H9 (cell line): ENCODE measurements at places on chromosomes 7 and 10.

GRCh38 chr10:46297406-46298204, 10.8 kb downstream of the ANTXRL start:
- no peak overlapping the region for H3K27ac ChIP-seq
- DNase-seq = peak; percentile 25
- H3K4me3 ChIP-seq = no peak overlapping the region
- H3K4me1 ChIP-seq = no peaks in the 10 kb centered on the region
- H3K36me3 ChIP-seq = no peaks in the 10 kb centered on the region

DNA sequence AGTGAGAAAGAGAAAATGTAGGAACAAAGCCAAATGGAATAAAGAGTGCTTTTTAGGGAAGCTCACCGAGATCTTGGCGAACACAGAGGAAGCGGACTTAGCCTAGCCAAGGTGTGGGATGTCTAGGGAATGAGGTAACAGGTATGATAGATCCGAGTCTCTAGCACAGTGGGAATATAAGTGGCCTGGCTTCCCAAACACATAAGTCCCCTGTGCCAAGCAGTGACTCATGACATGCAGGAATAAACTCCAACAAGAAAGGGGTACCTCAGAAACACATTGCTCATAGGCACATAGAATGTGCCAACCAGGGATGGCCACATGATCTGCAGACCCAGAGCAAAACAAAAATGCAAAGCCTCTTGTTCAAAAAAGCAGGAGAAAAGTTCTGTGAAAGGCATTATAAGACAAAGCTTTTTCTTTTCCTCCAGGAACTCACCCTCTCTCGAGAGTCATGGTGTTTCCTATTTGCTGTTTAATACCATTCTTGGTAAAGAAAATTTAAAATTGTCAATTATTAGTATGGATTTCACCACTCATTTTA, 542.5 kb downstream of the GATA3 start:
- H3K36me3 ChIP-seq = no peaks in the 10 kb centered on the region
- H3K4me1 ChIP-seq = no peaks in the 10 kb centered on the region
- no peak overlapping the region for H3K4me3 ChIP-seq
- H3K27me3 ChIP-seq = no peaks in the 10 kb centered on the region
- no peak overlapping the region for H3K27ac ChIP-seq

- H3K4me1 ChIP-seq = no peaks in the 10 kb centered on the region
- DNase-seq = peak; percentile 77
- H3K27ac ChIP-seq = no peak overlapping the region
- no peak overlapping the region for H3K4me3 ChIP-seq
These were observed 11.1 kb upstream of the INA start for GRCh38 chr10:103265717-103266329.

GRCh38 chr7:139071680-139072079, 35.8 kb upstream of the ZC3HAV1L start:
- H3K36me3 ChIP-seq = peaks cover 26% of the 10 kb centered on the region; the same call in 2 of the 3 replicates
- H3K27ac ChIP-seq = no peak overlapping the region
- H3K4me1 ChIP-seq = no peaks in the 10 kb centered on the region
- DNase-seq = no peak
- no peaks in the 10 kb centered on the region for H3K27me3 ChIP-seq
- no peak overlapping the region for H3K4me3 ChIP-seq

- no peaks in the 10 kb centered on the region for H3K4me1 ChIP-seq
- no peak overlapping the region for H3K4me3 ChIP-seq
- no peak for DNase-seq
- no peak overlapping the region for H3K27ac ChIP-seq
- no peaks in the 10 kb centered on the region for H3K27me3 ChIP-seq
These were observed 144.7 kb downstream of the PFKFB3 start for GRCh38 chr10:6347391-6347951.

GRCh38 chr10:33117816-33118215, 159.8 kb upstream of the ITGB1 start:
- H3K36me3 ChIP-seq = no peaks in the 10 kb centered on the region
- H3K4me1 ChIP-seq = no peaks in the 10 kb centered on the region; the same call in 1 of the 2 replicates
- no peak for DNase-seq

- H3K27me3 ChIP-seq = no peaks in the 10 kb centered on the region
- no peak overlapping the region for H3K4me3 ChIP-seq
- no peaks in the 10 kb centered on the region for H3K36me3 ChIP-seq
- no peaks in the 10 kb centered on the region for H3K4me1 ChIP-seq
These were observed 210.5 kb downstream of the TWIST1 start for GRCh38 chr7:18906901-18907300.

GRCh38 chr10:285216-285615, 150.0 kb downstream of the ZMYND11 start:
- H3K36me3 ChIP-seq = peaks cover 5% of the 10 kb centered on the region
- no peak overlapping the region for H3K27ac ChIP-seq
- no peaks in the 10 kb centered on the region for H3K27me3 ChIP-seq
- H3K4me3 ChIP-seq = no peak overlapping the region
- H3K4me1 ChIP-seq = peaks cover 2% of the 10 kb centered on the region; the same call in 1 of the 2 replicates

- no peak overlapping the region for H3K27ac ChIP-seq
- H3K27me3 ChIP-seq = no peaks in the 10 kb centered on the region
- no peaks in the 10 kb centered on the region for H3K4me1 ChIP-seq
These were observed 34.6 kb upstream of the UNCX start for GRCh38 chr7:1197997-1198625.

DNA sequence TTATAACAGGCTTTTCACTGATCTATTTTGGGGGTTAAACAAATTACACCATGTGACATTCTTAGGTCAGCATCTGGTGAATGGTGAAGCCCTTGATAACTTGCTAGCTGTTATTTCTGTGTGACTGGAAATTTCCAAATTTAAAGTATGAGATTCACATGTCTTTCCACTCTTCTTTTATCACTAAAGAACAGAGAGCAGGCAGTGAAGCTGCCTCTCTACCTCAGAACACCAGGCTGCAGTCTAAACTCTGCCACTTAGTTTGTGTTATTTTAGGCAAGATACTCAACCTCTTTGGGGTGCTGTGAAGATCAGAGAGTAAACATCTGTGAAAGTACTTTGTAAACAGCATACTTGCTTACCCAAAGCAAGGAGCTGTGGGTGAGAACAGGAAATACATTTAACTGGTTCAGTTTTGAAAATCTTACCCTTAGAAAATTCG, 15.5 kb upstream of the SP4 start:
- H3K36me3 ChIP-seq = no peaks in the 10 kb centered on the region
- H3K4me3 ChIP-seq = no peak overlapping the region
- no peak overlapping the region for H3K27ac ChIP-seq
- H3K4me1 ChIP-seq = no peaks in the 10 kb centered on the region; the same call in 1 of the 2 replicates

- H3K4me3 ChIP-seq = no peak overlapping the region
- no peak for DNase-seq
- H3K36me3 ChIP-seq = no peaks in the 10 kb centered on the region
- no peak overlapping the region for H3K27ac ChIP-seq
- no peaks in the 10 kb centered on the region for H3K27me3 ChIP-seq
- H3K4me1 ChIP-seq = no peaks in the 10 kb centered on the region
These were observed 33.3 kb downstream of the OTUD1 start for GRCh38 chr10:23472181-23472580.

DNA sequence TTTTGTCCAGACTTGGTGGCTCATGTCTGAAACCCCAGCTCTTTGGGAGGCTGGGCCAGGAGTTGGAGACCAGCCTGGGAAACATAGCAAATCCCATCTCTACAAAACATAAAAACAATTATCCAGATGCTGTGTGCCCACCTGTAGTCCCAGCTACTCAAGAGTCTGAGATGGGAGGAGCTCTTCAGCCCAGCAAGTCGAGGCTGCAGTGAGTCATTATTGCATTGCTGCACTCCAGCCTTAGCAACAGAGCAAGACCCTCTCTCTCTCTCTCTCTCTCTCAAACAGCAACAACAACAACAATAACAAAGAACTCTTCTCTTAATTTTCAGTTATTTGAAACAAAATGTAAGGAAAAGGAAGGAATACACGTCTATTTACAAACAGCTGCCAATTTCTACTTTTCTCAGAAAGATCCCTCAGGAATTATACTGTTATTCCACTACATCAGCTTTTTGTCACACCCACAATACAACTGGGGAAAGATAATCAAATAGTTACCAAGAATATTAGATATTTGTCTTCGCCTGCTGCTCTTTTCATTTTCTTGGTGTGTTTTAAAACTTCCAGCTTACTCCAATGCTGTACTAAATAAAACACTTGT, 5.1 kb upstream of the TSPAN12 start:
- DNase-seq = no peak
- H3K4me1 ChIP-seq = no peaks in the 10 kb centered on the region
- no peak overlapping the region for H3K4me3 ChIP-seq
- no peak overlapping the region for H3K27ac ChIP-seq
- H3K27me3 ChIP-seq = no peaks in the 10 kb centered on the region
- H3K36me3 ChIP-seq = no peaks in the 10 kb centered on the region

- DNase-seq = no peak
- no peaks in the 10 kb centered on the region for H3K27me3 ChIP-seq
- no peak overlapping the region for H3K4me3 ChIP-seq
- H3K36me3 ChIP-seq = no peaks in the 10 kb centered on the region
These were observed 9.5 kb downstream of the GHRHR start for GRCh38 chr7:30973292-30973691.

- H3K27me3 ChIP-seq = no peaks in the 10 kb centered on the region
- H3K27ac ChIP-seq = no peak overlapping the region
- DNase-seq = no peak
These were observed 498.7 kb upstream of the MKI67 start for GRCh38 chr10:128624656-128625530.

DNA sequence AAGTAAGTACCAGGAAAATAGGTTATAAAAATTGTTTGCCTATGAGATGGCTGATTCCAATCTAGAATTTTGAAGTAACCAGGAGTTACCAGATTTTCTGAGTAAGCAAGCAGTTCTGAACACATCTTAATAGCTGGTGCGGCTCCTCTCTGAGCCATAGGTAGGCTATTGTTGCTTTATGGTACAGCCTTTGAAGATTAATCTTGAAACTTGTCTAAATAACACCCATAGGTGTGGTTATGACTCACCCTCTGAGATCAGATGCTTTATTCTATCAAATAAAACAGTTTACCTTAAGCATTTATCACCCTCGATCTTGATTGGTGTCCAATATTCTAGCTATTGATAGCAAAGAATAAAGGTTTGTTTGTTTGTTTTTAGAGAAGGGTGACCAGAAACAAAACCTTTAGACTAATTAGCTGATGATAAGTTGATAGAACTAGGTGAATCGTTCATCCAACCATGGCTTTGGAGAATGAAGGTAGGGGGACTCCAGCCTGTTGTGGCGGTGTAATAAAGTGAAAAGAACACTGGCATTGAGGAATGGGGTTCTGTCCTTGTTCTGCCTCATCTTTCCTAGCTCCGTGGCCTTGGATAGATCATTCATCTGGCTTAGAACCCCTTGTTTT, 72.2 kb downstream of the VTI1A start:
- no peaks in the 10 kb centered on the region for H3K36me3 ChIP-seq
- H3K27ac ChIP-seq = no peak overlapping the region
- no peak for DNase-seq
- H3K4me1 ChIP-seq = no peaks in the 10 kb centered on the region; the same call in 1 of the 2 replicates

DNA sequence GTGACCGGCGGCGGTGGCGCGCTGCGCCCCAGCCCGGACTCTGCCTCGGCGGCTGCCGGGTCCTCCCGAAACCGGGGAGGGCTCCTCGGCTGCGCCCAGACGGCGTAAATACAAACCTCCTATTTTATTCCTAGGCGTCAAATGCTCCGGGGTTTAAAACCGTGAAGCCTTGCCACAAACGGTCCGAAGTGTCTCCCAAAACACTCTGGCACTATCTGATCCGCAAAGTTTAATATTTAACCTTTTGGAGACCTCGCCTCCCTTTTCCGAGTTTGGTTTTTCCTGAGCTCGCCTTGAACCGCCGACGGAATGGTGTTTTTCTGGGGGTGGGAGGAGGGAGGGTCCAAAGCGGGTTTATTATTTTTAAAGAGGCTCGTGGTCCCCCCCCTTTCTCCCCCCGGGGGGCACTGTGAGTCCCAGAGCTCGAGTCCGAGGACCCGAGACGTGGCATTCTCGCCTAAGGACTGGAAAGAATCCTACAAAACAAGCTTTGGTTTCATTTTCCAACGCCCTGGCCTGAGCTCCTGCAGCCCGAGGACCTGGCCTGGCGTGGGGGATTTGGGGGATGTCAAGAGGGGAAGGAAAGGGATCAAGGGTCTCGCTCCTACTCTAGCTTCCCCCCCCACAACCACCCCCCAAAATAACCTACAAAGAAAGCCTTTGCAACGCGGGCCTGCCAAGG, 1.8 kb downstream of the TNRC18 start:
- H3K4me3 ChIP-seq = peak overlapping the region; percentile 67
- H3K27me3 ChIP-seq = peaks cover 63% of the 10 kb centered on the region
- H3K36me3 ChIP-seq = no peaks in the 10 kb centered on the region
- no peaks in the 10 kb centered on the region for H3K4me1 ChIP-seq
- DNase-seq = no peak

DNA sequence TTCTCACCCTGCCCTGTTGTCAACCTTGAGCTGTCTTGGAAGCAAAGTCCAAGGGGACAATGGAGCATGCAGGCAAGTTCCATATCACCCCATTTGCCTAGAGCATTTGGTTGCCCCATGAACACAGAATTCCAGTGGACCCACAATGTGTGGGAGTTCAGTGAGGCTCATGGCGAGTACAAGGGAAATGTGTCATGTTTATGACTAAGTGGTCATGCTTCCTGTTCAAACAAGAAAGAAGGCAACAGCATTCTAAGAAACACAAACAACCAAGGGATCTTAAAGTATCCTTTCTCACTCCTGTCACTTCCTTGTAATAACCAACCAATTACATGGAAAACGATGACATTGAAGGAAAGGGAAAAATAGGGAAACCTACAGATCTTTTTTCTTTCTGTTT, 513.0 kb downstream of the INHBA start:
- H3K4me3 ChIP-seq = no peak overlapping the region
- H3K4me1 ChIP-seq = no peaks in the 10 kb centered on the region
- no peaks in the 10 kb centered on the region for H3K36me3 ChIP-seq
- no peak for DNase-seq

- H3K36me3 ChIP-seq = no peaks in the 10 kb centered on the region
- H3K4me1 ChIP-seq = no peaks in the 10 kb centered on the region
- no peak overlapping the region for H3K27ac ChIP-seq
- no peak for DNase-seq
- H3K4me3 ChIP-seq = peak overlapping the region; percentile 68
These were observed 14.5 kb upstream of the PAX2 start for GRCh38 chr10:100730725-100731406.

DNA sequence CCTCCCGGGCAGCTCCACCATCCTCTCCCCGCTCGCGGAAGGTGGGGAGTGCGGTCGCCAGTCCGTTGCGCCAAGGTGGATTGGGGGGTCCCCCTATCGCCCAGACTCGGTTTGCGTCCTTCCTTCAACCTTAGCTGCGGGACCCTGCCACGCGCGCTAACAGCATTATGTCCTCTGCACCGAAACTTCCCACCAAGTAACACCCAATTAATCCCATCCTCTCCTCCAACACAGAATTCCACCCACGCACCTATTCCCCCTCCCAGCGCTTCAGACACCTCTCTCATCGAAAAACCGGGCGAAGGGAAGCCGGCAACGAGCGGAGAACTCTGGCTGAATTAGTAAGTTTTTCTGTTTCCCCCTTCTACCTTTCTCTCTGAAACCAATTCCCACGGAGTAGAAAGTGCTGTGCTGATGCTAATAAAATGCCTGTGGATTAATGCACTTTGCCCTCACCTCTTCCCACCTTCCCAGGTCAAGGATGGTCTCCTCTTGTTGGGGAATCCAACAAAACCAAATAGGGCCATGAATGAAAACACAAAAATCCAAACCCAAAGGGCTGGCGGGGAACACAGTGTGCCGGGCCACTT, 947 bp downstream of the HOXA3 start:
- H3K36me3 ChIP-seq = no peaks in the 10 kb centered on the region
- peaks cover 97% of the 10 kb centered on the region for H3K27me3 ChIP-seq
- no peaks in the 10 kb centered on the region for H3K4me1 ChIP-seq
- no peak for DNase-seq
- no peak overlapping the region for H3K4me3 ChIP-seq
- no peak overlapping the region for H3K27ac ChIP-seq
